GOT3 (cell line): ENCODE measurements at places on chromosomes 1 and 21.

DNA sequence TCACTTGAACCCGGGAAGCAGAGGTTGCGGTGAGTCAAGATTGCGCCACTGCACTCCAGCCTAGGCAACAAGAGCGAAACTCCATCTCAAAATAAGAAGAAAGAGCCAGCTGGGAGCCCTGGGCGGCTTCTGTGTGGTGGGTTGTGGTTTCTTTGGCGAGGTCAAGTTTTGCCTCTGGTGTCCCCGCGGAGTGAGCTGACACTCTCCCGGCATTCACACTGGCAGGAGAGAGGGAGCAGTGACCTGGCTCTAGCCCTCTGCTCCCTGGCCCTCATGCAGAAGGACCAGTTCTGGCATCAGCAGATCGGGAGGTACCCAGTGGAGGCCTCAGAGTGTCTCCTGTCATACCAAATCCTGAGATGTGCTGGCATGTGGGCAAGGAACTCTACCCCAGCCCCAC is 81.0 kb upstream of the VAMP3 start:
- DNase-seq = no peak

DNA sequence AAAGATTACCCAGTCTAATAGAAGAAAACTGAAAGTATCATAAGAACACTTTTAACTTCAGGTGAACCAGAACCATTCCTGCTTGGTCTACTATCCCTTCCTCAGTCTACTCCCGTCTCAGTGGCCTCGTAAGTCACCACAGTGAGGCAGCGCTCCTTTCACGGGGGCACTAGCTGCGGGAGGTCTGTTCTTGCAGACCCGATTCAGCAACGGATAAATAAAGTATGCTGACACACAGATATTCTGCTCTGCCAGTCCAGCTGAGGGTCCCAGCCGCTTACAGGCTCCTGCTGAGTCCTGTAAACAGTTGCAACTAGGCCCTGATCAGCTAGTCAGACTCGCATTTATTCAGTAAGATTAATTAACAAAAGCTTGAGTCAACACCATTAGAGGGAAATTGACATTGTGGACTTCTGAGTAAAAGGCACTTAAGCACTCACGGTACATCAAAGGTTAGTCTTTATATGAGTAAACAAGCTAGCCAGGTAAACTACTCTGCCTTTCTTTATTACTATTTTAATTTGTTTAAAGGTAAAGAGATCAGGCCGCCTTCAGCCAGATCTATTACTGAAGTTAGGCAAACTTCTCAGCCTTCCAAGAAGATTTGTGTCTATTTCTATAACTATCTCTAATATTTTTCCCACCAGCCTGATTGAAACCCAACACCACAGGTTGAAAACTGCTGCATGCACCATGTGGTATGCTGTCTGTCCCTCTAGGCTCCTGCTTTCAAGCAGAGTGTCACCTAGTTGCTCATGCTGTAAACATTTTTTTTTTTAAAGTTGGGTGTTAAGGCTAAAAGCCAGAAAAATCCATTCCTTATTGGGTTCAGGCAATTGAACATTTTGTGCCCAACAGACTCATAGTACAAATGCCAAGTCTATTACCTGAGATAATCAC is 87.7 kb downstream of the INTS7 start:
- no peak for DNase-seq

- DNase-seq = no peak
Measured at GRCh38 chr1:224173523-224173922, 9.5 kb upstream of the DEGS1 start.

- DNase-seq = no peak
Measured at GRCh38 chr1:155636397-155637153, 26.6 kb downstream of the MSTO1 start.
